T follicular helper cell (primary cell): ENCODE measurements at places on chromosomes 7 and 10.

DNA sequence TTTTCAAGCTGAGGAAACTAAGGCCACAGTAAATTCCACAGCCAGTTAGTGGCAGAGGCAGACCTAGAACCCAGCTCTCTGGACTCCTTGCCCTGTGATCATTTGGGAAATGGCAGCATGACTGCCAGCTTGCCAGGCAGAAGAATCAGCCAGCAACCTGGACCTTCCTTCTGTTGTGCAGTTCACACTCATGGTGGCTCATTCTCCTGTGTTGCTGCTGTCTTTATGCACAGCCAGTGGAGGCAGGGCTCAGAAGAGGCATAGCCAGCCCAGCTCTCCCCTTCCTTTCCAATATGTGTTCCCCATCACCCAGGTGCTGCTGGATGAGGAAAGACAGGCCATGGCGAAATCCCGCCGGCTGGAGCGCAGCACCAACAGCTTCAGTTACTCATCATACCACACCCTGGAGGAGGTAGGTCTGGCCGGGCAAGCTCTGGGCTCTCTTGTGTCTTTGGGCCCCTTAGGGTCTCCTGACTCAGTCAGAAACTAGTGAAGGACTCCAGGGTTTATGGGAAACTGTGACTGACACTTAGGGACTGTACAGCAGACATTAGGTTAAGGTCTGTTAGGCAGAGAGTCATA, 14.8 kb downstream of the CPA5 start:
- DNase-seq, result no peak

GRCh38 chr7:118949031-118949430, 724.5 kb downstream of the ANKRD7 start:
- no peak for DNase-seq

DNA sequence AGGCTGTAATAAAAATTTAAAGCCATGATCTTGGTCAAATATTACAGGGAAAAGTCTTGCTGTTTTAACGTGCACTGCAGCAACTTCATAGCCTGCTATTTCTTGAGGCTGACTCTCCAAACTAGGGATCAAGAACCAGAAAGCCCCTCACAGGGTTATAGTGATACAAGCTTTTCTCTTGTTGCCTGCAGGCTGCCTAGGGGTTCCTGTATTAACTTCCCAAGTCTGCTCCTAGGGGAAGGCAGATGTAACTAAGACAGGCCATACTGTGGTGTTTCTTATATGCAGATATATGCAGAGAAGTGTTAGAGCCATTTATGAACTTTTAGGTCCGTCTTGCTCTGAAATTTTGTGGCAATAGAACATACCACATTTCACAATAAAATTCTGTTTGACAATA, 175.7 kb downstream of the FOXP2 start:
- DNase-seq, result no peak

DNA sequence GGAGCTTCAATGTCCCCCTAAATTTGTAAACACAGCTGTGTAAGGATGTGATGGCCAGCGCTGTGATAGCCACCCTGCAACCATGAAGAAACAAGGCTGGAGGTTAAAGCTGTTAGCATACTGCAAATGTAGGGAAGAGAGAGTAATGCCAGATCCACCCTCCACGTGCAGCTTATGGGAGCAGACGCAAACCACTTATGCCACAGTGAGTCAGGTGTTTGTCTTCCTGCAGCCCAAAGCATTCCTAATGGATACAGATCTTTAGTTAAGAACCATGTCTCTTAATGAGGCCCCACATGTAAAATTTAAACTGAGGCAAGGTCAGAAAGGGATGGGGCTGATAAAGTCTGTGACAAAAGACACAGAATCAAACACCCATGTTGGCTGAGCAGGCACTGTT, 13.6 kb upstream of the MYL7 start:
- DNase-seq, result no peak

DNA sequence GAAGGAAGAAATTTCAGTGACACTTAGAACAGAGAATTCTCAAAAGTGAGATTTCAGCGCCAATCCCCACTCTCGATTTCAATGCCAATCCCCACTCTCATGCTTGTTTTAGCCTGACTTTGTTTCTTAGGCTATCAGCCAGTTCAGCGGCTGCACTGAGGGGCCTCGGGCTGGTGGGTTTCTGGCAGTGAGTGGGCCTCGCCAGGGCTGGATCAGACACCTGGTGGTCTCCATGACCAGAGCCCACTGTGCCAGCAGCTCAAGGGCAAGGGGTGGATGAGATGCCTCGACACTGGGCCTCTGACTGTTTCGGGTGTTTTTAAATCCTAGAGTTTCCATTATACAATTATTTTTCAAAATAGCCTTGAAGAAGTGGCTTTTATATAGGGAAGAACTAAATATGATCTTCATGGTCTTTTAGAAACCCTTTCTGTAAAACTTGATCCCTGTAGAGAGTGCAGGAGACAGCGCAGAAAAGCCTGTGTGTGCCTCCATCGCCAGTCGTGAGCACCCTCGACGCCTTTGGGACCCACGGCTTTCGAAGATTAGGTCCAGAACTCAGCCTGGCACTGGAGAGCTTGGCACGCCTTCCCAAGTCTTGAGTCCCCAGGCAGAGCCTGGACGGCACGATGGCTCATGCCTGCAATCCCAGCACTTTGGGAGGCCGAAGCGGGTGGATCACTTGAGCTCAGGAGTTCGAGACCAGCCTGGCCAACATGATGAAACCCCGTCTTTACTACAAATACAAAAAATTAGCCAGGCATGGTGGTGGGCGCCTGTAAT, 76.2 kb downstream of the INPP5A start:
- DNase-seq, result no peak

DNA sequence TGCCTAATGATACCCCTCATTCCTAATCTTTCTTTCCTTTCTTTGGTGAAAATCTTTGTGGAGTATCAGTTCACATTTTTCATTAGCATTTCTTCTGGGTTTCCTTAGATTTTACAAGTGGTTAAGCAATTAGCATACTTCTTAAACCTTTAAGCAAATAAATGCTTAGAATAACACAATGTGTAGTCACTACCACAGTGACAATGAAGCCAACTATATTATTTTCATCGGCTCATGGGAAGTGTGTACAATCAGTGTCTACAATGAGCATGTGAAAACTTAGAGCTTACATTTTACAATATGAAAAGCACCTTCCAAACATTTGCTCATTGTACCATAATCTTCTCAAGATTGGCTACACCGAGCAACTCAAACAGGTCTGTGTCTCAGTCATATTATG, 176.2 kb upstream of the PLXNA4 start:
- DNase-seq, result no peak

- no peak for DNase-seq
Measured at GRCh38 chr10:70981936-70982335, 93.6 kb upstream of the PCBD1 start.

DNA sequence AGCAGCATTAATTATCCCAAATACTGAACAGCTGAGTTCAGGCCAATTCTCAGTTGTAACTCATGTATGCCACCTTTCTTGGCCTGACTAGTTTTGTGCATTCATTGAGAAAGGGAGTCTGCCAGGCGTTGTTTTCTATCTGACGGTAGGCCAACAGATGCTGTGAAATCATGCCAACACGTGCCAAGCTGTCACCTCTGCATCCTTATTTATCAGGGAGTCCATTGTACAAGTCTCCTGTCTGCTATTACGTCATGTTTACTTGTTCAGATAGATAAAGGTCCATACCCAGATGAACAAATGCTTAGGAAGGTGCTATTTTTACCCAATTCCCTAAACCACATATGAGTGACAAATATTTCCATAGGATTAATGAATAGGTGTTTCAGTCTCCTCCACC, 127.2 kb upstream of the CDK6 start:
- DNase-seq, result no peak

GRCh38 chr10:99551158-99551557, 18.4 kb downstream of the NKX2-3 start:
- no peak for DNase-seq

DNA sequence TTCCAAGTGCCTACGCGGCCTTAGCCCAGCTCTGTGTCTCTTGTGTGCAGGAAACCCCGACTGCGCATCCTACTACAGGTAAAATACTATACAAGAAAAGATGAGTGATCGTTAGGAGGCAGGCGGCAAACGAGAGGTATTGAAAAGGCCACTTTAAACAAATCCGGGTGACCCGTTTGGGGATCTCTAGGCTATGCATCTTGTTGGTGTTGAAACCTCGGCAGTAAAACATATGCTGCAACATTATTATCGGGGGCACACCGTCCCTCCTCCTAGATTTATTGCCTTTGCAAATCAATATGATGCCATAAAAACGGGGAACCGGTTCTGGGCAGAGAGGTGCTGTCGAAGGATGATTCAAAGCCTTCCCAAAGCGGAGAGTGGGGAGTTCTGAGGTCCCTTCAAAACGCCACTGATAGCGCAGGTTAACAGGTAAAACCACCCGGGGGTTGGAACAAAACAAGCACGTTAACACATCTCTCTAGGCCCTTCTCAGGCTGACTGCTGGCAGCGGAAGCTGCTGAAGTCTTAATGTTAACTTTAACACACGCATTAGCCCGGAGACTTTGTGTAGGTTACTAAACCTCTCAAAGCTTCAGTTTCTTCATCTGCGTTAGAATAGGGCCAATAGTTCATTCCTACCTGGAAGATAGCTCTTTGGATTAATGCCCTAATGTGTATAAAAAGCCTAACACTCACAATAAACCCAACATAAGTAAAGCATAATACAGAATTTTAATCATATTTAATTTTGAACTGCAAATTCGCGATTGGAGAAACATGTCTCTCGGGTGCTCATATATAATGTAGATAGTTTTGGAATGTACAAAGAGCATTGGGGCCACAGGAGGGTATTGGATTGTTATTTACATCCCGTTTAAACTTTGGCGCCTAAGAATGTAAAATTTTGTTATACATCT, 2.6 kb upstream of the TBX20 start:
- no peak for DNase-seq

- DNase-seq, result no peak
Measured at GRCh38 chr10:123862421-123863182, 29.0 kb downstream of the CPXM2 start.

DNA sequence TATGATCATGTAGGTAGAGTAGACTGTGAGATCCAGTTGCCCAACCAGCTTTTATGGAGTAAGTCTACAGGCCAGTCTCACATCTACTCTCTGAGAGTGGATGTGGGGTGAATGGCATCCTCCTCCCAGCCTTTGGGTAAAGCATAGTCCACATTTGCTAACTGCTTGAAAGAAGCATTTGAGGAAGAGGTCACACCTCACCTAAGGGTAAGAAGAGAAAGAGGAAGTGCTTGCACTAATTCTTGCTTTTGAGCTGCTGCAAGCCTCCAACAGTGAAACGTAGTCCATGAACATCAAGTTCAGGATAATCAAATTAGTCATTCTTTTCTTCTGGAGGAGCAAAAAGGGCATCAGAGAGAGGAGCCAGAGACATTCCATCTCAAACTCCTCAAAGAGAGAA, 93.9 kb upstream of the AGR3 start:
- DNase-seq, result no peak

DNA sequence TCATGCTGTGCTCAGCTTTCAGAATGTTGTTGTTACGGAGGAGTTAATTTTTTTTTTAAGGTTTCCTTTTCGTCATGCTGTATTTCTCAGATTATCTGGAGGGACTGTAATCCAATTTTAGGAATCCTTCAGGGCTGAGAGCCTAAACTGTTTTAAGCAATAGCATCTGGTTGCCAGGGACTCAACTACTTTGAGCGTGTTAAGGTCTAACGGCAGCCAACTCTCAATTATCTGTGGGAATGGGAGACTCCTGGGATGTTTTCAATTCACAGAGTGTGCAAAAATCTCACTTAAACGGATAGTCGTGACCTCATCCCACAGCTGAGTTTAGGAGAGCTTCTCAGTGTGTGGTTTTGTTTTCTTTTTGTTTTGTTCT, 291.7 kb downstream of the AUTS2 start:
- no peak for DNase-seq

DNA sequence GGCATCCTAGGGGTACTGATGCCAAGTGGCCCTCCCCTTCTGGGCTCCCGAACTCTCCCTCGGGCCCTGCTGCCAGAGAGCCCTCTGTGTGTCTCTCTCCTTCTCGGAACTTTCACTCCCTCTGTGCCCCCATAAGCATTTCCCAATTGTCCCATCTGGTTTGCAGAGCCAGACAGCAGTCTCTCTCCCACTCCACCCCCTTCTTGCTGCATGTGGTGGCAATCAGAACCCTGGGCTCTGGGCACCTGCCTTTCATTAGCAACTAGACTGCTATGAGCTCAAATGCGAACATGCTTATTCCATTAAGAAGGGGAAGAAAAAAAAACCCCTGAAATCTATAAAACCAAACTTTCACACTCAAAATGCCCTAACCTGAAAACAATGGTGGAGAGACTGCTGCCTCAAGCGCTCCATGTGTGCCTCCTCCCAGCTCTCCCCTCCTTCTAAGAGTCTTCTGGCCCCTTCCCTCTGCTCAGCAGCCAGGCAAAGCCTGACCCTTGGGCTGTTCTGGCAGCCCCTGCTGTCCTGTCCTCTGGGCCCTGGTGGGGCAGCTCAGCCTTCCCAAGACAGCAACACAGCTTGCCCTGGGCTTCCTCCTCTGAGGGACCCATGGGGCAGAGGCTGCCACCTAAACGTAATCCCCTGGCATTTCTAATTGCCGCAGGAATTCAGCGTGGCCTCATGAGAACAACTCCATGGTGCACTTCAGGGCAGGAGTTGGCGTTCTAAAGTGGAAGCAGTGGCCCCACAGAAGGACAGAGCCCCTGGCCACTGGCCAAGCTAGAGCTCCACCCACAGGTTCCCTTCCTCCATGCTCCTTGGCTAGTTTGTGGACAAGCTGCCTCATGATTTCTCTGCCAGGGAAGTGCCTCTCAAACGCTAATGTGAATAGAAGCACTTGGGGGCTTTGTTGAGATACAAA, 415.4 kb downstream of the PLXNA4 start:
- DNase-seq, result no peak

- DNase-seq, result no peak
Measured at GRCh38 chr7:79282882-79283602, 170.4 kb downstream of the MAGI2 start.

- DNase-seq, result no peak
Measured at GRCh38 chr10:47077941-47078340, 166.7 kb downstream of the PTPN20 start.

GRCh38 chr10:76840802-76841201, 796.8 kb downstream of the KCNMA1 start:
- DNase-seq, result no peak

GRCh38 chr10:43205681-43206390, 61.0 kb downstream of the RASGEF1A start:
- no peak for DNase-seq

GRCh38 chr10:95350219-95350829, 59.5 kb upstream of the PDLIM1 start:
- no peak for DNase-seq

GRCh38 chr10:102368077-102368476, 27.4 kb upstream of the NFKB2 start:
- DNase-seq, result no peak

GRCh38 chr10:1068380-1069361, 12.5 kb downstream of the WDR37 start:
- DNase-seq, result no peak

DNA sequence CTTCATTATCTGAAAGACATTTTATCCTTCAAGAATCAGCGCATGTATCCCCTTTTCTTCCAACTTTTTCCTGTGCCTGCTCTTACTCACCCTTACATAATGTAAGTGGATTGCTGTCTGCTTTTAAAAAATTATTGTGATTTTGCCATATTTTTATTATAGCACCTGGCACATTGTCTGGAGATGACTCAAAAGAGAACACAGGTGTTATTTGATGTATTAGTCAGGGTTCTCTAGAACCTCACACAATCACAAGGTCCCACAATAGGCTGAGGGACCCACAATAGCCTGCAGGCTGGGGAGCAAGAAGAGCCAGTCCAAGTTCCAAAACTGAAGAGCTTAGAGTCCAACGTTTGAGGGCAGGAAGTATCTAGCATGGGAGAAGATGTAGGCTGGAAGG, 390.0 kb downstream of the EXOC4 start:
- no peak for DNase-seq
